ENCODE measurements at places on chromosomes 5 and 9.
A peak's percentile ranks its signal among the peaks of the same experiment; 100 is the strongest.

GRCh38 chr5:24850926-24851486 lies 206.2 kb upstream of the CDH10 start:
- DNase-seq = no peak

DNA sequence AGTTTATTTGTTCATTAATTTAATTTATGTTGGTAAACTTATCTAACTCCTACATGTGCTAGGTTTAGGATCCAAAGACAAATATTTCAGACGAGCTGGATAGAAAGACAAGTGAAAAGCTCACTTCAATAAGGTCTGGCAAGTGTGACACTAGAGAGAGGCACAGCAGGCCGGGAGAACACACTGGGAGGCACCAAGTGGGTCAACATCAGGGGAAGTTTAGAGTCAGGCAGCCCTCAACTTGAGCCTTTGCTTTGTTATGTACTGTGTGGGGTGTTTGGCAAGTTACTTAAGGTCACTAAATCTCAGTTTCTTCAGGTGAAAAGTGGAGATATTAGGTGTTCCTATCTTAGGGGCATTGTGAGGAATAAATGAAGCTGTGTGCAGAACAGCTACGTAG lies 214.4 kb downstream of the PCSK1 start:
- DNase-seq = no peak

GRCh38 chr5:116672203-116672602 lies 97.6 kb upstream of the SEMA6A start:
- no peak for DNase-seq

- peak; percentile 32 for DNase-seq
Measured at GRCh38 chr5:64201996-64202395, 36.4 kb downstream of the RNF180 start.

DNA sequence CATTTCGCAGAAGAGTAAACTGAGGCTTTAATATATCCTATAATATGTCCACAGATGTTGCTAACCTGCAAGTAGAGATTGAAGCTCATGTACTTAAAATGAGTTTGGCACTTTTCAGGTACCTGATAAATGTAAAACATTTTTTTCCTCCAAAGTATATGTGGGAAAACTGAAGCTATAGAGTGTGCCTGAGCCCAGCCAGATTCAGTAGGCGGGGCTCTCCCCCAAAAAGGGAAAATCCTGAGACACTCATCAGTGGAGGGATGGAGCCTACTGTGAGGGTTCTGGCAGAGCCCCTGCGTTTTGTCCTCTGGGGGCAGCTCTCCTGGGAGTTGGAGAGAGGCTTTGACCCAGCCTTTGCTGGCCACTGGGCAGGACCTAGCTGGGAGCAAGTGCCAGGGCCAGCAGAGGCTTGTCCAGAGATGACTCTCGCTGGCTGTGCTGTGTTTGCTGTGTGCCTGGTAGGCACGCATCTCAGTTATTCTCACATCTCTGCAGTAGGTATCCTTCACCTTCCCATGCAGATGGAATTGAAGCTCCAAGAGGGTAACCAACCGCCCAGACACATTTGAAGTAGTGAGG lies 81.1 kb upstream of the SPRY4 start:
- DNase-seq = no peak

DNA sequence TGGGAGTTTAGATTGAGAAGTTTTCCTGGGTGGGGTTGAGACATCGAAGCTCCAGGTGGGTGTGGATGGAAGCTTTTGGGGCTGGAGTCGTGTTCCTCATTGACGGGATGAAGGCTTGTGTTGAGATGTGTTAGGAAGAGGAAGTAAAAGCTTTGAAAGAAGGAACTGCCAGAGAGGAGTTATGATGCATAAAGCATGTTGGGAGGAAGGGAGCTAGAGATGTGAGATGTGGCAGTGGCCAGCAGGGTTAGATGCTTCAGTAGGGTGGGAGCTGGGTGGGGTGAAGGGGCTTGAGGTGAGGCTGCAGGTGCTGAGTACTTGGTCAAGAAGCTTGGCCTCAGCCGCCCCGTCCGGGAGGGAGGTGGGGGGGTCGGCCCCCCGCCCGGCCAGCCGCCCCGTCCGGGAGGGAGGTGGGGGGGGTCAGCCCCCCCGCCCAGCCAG lies 56.7 kb downstream of the HSPA4 start:
- DNase-seq = no peak

DNA sequence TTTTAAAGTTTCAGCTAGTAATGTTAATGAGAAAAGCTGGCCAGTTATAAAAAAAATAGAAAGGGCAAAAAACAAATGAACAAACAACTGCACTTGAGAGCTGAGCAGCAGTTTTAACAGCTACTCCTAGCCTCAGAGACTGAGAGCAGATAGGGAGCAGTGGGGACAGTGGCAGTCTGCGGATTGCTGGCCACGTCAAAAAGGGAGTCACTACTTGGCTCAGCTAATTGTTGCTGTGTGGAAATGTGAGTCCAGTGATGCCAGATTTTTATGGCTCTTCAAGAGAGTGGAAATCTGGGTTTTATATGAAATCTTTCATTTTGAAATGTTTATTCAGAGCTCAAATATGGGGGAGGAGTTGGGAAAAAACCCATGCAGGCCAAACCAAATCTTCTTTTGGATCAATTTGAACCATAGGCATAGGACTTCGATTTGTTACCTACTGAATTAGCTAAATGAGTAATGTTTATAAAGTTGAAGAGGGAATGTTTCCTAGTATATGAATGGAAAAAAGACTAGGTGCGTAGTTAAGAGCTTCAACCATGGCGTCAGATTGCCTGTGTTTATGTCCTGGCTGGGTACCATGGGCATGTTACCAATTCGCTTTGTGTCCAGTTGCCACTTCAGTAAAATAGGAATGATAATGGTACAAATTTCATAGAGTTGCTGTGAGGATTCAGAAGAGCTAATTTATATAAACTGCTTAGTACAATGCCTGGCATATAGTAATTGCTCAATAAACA lies 102.1 kb downstream of the PAM start:
- DNase-seq = peak; percentile 40
